ENCODE measurements at places on chromosomes 11 and 22.

GRCh38 chr11:73292525-73292894 lies 15.6 kb upstream of the ARHGEF17 start:
- no peak for DNase-seq

- DNase-seq: no peak
Observed at GRCh38 chr11:133029107-133029506, 503.2 kb downstream of the OPCML start.

- no peak for DNase-seq
Observed at GRCh38 chr22:36206255-36206654, 4.6 kb upstream of the APOL4 start.

GRCh38 chr11:130076778-130077481 lies 7.2 kb downstream of the APLP2 start:
- no peak for DNase-seq

- no peak for DNase-seq
Observed at GRCh38 chr22:33162196-33162595, 104.0 kb upstream of the SYN3 start.

DNA sequence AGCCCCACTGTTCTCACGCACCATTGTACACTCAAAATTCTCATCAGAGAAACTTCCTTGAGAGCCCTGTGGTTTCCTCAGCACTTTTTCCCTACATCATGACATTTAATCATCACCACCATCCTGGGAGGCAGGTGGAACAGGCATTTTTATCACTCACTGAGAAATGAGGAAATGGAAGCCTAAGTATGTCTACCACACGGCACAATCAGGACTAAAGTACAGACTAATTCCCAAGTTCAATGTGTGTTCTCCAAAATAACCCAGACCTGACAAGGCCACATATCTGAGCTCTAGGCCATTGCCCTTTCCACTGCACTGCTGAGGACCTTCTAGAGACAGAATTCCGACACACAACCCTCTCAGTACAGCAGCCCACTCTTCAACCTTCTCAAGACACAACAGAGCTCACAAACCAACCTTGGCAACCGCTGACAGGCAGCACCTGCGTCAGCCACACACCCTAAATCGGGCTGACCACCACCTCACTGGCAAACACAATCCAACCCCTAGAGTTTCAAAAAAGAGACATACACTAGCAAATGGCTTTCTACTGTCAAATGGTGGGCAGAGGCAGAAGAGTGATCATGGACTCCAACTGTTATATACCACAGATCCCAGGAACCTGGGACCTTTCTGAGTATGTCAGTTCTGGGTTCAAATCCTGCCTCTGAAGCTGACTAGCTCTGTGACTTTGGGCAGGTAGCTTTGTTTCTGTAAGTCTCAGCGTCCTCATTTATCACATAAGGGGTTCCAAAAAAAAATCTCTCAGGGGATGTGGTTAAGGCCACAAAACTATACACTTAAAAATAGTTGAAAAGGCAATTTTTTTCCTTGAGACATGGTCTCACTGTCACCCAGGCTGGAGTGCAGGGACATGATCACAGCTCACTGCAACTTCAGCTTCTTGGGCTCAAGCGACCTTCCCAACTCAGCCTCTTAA lies 16.3 kb downstream of the SMCO4 start:
- DNase-seq: no peak

DNA sequence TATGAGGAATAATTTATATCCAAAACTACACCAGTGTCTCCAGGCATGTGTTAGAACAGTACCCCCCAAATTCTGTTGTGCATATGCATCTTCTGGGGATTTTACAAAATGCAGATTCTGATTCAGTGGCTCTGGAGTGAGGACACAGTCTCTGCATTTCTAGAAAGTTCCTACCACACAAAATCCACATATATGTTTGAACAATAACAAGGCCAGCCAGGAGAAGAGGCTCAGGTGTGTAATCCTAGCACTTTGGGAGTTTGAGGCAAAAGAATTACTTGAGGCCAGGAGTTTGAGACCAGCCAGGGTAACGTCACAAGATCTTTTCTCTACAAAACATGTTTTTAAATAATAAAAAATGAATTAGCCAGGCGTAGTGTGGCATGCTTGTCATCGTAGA lies 84.9 kb downstream of the ZNF280B start:
- no peak for DNase-seq

GRCh38 chr11:21403069-21403468 lies 733.7 kb downstream of the NELL1 start:
- DNase-seq: no peak

- no peak for DNase-seq
Observed at GRCh38 chr11:116690611-116691010, 82.2 kb downstream of the BUD13 start.

GRCh38 chr11:108818971-108819370 lies 154.1 kb downstream of the DDX10 start:
- DNase-seq: no peak

DNA sequence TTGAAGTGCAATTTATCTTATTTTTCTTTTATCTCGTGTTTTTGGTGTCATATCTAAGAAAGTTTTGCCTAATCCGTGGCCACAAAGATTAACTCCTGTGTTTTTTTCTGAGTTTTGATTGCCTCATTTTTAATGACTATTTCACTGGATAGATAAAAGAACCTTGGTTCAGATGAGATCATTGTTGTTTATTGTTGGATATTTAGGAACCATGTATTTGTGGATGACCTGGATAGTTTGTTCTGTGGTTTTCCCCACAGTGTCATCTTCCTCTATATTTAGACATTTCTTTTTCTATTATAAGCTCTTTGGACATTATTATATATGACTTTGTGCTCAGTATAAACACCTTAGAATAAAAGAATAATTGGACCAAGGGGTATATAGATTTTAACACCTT lies 37.2 kb downstream of the PPP6R3 start:
- DNase-seq: no peak

- DNase-seq: no peak
Observed at GRCh38 chr11:68829581-68829980, 12.1 kb downstream of the CPT1A start.

DNA sequence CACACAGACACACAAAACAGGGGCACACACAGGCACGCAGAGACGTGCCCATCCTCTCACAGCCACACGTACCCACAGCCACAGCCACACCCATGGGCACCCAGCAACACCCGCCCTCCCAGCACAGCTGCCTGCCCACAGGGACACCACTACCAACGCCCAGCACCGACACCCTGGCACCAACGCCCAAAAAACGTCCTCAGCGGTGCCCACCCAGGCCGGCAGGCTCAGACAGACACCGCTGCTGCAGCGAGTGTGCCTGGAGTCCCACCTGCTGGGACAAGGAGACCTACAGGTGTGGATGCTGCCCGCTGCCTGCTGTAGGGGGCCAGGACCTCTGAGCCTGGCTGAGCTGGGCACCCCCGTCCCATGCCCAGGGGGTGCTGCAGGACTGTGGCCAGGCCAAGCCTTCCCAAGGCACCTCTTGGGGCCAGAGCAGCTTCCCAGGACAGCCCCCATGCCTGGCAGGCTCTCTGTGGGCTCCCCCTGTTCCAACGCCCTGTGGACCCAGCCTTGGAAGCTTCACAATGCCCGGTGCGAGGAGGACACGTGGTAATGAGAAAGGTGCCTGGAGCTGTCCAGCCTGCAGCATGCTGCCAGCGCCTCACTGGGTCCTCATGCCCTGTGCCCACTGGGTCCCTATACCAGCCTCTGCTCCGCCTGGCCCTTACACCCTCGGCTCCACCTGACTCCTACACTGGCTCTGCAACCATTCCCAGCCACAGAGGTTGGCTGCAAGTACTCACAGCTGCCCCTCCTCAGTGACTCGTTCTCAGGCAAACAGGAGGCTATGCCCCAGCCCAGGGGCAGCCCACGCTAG lies 45.8 kb upstream of the TH start:
- DNase-seq: no peak

GRCh38 chr11:81749245-81749644 lies 984.4 kb downstream of the FAM181B start:
- DNase-seq: no peak

- no peak for DNase-seq
Observed at GRCh38 chr11:44835296-44835695, 108.5 kb downstream of the TSPAN18 start.

DNA sequence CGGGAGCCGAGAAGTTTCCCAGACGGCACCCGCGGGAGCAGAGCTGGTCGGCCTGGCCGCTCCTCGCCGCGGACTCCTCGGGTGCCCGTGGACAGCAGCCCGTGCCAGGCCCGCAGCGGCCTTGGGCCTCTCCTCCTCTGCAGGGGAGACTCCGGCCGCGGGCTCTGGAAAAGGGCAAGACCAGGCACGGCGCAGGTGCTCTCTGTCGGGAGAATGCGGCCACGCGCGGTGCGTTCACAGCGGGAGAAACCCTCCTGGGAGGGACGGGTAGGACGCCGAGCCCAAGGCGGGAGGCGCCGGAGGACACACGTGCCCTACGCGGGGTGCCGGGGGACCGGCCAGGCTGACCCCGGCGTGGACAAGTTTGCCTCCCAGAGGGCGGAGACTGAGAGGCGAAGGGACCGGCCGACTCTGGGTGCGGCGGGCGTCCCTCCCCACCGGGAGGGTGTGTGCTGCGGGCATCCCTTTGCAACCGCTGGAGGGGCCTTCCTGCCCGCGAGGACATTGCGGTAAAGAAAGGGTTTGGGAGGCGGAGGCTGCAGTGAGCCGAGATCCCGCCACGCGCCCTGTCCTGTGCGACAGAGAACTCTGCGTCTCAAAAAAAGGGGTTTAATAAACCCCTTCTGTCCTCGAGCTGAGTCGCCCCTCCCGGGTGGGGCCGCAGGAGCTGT lies 2.3 kb downstream of the IFITM1 start:
- no peak for DNase-seq

DNA sequence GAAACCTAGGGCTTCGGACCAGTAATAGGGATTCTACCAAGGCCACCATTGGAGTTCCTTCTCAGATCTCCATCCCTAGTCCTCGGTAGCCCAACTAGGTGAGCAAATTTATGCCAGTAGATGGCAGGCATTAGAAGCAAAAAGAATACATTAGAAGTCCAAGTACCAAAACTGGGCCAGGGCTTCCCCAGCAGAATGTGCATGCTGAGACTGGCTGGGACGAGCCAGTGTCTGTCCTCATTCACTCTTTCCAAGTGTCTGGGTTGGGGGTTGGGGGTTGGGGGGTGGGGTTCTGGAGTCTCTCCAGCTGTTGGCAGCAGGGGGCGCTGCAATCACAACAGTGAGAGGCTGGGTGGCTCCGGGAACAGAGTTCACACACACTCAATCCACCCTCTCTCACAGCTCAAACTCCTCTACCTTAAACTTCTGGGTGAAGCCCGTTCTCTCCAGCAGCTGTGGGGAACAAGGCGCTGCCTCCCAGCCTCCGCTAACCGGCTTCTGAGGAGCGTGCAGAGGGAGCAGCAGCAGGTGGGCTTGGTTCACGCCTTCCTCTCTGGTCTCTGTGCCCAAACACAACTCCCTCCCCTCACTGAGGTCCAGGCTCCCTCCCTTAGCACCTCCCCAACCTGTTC lies 57.5 kb downstream of the BTG4 start:
- DNase-seq: peak; percentile 79

GRCh38 chr11:96162816-96163499 lies 180.0 kb downstream of the MAML2 start:
- no peak for DNase-seq

DNA sequence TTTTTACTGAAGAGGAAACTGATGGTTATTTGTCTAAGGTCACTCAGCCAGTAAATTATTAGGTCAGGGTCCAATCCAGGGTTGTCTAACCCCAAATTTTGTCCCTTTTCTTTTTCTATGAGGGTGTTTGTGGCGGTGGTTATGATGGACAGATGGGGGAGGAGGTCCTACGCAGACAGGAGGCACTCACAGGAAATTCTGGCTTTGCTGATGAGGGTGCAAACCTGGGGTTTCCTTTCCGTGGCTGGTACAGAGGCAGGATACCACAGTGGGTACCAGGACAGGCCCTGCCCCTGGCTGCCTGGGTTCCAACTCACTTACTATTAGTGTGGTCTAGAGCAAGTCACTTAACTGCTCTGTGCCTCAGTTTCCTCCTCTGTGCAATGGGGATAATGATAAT lies 91.0 kb downstream of the RRM1 start:
- no peak for DNase-seq

DNA sequence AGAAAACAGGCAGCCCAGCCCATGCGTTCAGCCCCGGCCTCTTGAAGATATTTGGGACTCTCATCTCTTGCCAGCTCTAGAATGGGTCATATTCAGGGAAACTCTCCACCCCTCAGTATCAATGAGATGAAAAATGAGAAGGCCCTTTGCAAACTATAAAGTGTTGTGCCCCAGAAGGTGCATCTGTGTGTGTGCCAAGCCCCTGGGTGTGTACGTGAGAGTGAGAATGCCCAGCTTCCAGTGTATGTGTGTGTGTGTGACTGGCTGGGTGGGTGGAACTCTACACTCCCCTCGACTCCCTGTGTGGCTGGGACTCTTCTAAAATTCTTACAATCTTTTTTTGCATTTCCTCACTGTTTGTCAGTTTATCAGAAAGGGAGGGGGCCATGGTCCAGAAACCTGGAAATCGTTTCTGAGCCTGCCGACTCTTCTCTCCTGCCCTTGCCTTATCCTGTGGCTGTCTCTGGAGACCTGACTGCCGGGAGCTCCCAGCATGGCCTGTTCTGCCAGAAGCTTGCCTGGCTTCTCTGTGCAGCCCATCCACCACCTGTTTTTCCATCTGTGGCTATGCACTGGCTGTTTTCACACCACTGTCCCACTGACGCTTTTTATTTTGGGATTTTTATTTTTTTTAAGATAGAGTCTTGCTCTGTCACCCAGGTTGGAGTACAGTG lies 1.2 kb downstream of the P2RY6 start:
- DNase-seq: no peak

- DNase-seq: no peak
Observed at GRCh38 chr11:119505071-119505470, 82.1 kb upstream of the THY1 start.

DNA sequence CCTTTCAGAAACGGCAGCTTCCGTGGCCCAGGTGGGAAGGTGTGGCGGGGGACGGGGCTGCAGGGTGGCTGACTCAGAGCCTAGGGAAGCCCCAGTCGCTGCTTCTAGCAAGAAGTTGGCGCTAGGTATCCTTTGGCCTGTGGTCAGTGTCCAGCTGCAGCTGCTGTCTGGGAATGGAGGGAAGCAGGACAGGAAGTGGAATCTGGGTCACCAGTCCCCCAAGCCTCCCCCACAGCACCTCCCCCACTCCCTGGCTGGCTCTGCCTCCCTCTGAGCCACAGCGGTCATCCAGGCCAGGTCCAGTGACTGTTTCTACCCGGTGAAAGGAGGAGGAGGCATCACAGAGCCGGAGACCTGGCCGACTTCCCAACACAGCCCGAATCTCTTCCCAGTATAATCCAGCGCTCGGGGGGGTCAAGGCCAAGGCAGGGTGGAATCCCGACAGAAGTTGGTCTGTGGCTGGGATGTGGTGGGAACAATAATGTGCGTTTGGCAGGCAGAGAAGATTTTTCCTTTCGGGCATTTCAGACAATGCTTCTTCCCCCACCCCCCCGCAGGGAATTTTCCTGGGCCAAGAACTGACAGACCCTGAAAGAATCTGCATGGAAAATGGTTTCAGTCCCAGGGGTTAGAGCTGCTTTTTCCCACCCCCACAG lies 45.1 kb downstream of the C11orf96 start:
- peak; percentile 35 for DNase-seq

- no peak for DNase-seq
Observed at GRCh38 chr11:124886476-124886875, 11.2 kb downstream of the ROBO4 start.

GRCh38 chr11:74806267-74806666 lies 57.6 kb downstream of the RNF169 start:
- no peak for DNase-seq

All from nephron progenitor cell (in vitro differentiated cells).